ENCODE measurements at places on chromosomes 1 and 21.

DNA sequence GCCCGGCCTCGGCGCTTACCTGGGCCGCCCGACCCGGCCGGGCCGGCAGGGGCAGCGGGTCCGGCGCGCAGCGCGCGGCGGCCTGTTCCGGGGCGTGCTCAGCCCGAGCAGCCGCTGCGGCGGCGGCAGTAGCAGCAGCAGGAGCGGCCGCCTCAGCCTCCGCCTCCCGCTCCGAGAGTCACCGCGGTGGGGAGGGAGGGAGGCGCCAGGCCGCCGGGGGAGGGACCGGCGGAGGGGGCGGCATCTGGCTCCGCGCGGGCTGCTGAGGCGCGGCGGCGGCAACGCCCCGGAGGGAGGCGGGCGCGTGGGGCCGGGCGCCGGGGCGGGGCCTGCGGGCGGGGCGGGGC, at the start of gene CTNNBIP1:
Gene CTNNBIP1 (minus strand): TSS at position 194 of the 347 bp plus-strand sequence. CDS start 38,205 bp downstream, outside the sequence.
- DNase-seq: no peak

GRCh38 chr1:155971910-155972809, 6.2 kb downstream of the ARHGEF2 start:
- DNase-seq: no peak

DNA sequence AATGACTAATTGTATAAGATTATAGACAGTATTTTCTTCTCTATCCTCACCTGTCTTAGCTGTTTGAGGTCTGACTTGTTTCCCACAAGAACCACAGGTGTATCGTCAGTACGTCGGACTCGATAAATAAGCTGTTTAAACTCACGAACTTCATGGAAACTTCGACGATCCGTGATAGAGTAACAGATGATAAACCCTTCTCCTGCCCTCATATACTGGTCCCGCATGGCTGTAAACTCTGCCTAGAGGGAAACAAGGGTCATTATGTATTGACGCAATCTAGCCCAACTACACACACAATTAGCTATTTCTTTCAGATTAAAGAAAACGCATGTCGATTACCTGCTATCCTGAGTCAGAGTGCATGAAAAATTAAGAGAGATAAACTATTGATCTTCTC, 6.9 kb downstream of the RIT1 start:
- no peak for DNase-seq

DNA sequence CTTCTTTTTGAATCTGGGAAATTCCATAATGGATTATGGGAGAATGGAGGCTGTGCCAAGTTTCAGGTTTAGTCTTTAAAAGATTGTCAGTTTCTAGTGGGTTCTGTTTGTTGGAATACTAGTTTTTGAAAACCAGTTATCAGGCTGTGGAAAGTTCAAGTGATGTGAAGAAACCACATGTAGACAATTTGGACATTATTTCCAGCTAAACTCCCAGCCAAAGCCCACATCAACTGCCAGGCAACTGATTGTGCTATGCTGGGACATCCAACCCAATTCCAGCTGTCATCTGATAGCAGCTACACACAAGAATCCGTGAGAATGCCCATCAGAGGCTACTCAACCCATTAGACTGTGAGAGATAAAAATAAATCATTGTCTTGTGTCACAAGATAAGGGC, 546.1 kb upstream of the ADAMTS5 start:
- DNase-seq: no peak

DNA sequence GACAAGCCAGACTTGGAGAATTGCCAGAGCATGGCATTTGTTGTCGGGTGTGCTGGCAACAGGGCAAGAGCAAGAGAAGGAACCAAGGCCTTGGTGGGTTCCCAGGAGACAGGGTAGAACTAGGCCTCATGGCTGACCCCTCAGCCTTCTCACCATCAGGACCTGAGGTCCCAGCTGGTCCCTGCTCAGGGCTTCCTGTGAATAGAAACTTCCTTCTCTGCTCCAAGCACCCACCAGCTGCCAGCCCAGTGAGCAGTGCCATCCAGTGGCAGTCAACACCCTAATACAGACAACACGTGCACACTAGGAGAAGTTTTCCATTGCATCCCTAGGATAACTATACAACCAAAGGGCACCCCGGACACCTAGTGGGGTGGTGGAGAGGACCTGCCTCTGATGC, 22.8 kb downstream of the S100A6 start:
- no peak for DNase-seq

GRCh38 chr1:223720971-223721591, 8.7 kb downstream of the CAPN2 start:
- DNase-seq: no peak

DNA sequence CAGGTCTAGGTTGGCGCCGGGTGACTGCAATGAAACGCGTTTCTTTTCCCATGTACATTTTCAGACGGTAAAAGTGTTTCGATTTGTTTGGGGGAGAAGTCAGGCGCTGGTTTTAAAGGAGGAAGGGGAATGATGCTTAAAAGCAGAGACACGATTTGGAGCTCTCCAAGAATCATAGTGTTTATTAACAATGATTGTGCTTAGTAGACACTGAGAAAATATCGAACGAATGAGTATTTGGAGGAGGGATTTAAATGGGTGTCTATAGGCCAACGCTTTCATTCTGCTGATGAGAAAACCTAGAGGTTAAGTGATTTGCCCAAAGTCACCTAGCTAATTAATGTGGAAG, 36.9 kb upstream of the JAK1 start:
- DNase-seq: no peak

- no peak for DNase-seq
Observed at GRCh38 chr1:41411229-41411628, 50.0 kb downstream of the FOXO6 start.

DNA sequence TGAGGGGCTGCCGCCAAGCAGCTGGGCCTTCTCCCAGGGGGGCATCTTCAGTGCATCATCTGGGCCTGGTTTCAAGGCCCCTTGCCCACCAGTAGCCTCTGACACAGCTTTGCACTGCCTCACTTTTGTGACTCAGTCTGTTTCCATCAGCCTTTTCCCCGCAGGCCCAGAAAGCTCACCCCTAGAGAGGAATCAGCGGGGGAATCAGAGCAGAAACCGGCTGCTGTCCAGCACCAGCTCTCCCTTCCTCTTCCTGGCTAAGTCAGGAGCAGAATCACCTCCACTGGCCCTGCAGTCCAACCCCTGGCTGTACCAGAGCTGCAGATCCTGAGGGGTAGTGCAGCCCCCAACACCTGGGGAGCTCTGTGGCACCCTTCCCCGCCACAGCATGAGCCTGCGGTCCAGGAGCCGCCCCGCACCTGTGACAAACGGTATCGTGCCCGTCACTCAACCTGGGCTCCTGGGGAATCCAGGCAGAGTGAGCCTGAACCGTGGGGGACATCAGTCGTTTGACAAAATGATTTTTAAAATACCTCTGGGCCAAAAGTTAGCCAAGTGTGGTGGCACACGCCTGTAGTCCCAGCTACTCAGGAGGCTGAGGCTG, 83.3 kb upstream of the TMEM51 start:
- no peak for DNase-seq
